ENCODE measurements at places on chromosomes 3 and 15. TPM values are rescaled to one million over a fixed set of nuclear protein-coding genes. Genes with fewer than 3 reads are reported as not detected.

Gene GABRR3
- total RNA-seq = not detected

GRCh38 chr3:138947495-138948121 lies 591 bp downstream of the FOXL2NB start:
- DNase-seq = no peak

Gene RBMS3
- 31.5 TPM for total RNA-seq

DNA sequence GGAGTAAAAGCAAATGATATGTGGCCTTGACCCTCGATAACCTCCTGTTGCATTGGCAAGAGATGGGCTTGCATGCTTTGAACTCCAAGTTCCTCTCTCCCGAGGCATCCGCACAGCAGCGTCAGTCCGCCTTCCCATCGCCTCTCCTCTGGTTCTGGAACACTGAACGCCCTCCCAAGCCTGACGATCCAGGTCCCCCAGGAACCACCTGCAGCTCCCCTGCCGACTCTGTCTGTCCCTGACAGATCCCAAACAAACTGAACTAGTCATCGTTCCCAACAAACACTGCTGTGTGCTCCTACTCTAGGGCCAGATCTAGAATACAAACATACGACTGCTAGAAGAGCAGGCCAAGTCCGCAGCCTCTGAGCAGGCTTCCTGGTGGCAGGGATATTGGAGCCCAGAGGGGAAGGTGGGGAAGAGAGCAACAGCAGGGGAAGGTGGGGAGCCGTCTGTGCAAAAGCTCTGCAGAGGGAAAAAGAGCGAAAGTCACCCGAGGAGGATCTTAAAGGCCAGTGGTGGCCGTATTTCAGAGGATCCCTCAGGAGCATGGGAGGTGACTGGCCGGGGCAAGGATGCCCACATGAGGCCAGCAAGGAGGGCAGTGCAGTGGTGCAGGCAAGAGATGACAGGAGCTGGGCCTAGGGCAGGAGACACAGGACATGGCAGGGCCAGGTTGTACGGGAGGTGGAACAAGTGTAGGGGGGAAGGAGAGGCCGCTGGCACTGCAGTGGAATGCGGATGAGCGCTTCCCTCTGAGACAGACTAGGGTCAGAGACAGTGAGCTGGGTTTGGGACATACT lies 50.8 kb downstream of the PCSK6 start:
- no peak for DNase-seq

- DNase-seq = no peak
These were observed 134.8 kb upstream of the IGF1R start for GRCh38 chr15:98513428-98513986.

Gene TRA2B
- 117 TPM for total RNA-seq

GRCh38 chr15:70964058-70964457 lies 71.4 kb downstream of the LRRC49 start:
- no peak for DNase-seq

DNA sequence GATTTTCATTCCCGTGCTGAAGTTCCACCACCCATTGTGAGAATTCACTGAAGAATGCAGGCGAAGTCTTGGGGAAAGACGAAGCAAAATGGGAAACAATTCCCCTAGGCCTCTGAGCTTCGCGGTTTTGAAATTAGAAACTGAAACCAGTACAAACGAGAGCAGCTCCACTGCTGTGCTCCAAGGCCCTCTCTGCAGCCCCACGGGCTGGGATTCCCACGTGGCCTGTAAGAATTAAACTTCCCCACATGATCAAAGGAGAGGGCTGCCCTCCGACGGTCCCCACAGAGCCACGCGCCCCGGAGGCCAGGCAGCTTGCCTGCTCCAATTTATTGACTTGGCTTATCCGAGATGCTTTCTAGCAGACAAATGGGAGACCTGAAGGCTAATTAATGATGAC lies 144.0 kb downstream of the GREM1 start:
- peak; percentile 37 for DNase-seq

GRCh38 chr3:17850448-17850847 lies 108.0 kb upstream of the TBC1D5 start:
- DNase-seq = no peak

GRCh38 chr3:135014566-135014965 lies 219.5 kb downstream of the EPHB1 start:
- no peak for DNase-seq

DNA sequence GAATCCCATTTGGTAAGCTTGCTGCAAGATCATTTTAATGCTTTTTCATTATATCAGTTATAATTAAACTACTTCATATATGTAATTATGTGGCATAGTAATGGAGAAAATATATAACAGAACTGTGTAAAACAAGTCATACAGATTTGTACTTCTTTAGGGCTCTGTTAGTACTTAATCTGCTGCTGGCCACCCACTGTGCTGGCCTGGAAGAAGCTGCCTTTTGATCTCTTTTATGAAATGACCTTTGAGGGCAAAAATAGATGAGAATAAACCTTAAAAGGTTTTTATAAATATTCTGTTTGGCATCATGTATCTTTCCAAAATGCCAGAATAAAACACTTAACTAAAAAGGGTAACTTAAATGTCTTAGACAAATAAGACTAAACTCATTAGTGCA lies 262.9 kb downstream of the ZIC1 start:
- no peak for DNase-seq

DNA sequence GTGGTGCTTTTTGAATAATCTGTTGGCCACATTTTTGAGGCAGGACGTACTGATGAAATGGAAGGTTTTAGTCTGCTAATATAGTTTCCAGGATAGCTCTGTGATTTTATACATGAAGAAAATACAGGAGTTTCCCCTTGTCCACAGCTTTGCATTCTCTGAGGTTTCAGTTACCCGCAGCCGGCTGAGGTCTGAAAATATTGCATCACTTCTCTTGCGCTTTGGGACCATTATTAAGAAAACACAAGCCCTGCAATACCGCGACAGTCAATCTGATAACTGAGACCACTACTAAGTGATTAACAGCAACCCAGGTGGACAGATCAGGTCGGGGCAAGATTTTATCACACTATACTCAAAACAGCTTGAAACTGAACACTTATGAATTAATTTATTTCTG lies 33.0 kb downstream of the BLM start:
- no peak for DNase-seq

Gene SLC38A3
- 0.67 TPM for total RNA-seq

- DNase-seq = peak; percentile 58
These were observed 64.6 kb downstream of the STAC start for GRCh38 chr3:36444909-36445308.

DNA sequence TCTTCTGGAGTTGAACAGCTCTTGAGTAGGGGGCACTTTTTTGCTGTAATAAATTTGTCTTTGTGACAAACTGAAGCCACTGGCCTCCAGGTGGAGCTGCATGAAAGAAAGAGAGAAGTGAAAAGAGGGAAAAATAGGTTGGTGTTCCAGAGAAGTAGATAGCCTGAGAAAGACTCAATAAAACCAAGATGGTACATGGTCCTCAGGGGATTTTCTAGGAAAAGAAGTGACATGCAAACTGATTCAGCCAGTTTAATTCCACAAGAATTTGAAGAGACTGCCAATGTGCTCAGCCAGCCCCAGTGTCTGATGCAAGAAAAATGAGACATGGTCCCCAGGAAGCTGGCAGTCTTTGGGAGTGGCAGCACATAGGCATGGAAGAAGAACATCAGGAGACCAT lies 152.7 kb downstream of the CD47 start:
- DNase-seq = peak; percentile 46

Gene PLCB2
- total RNA-seq = 0.59 TPM

DNA sequence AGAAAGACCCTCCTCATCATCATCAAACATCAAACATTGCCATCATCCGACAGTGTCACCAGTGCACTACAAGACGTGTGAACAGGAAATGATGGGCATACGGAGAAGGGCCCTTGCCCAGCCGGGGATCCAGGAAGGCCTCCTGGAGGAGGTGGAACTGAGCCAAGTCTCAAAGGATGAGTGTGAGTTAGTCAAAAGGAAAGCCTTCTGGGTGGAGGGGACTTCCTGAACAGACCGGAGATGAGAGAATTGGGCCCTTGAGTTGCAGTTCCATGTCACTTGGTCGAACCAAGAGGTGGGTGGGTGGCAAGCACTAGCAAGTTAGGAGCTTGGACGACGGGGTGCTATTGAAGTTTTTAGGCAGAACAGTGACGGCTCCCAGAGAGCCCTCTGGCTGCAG lies 8.5 kb downstream of the SEMA4B start:
- no peak for DNase-seq

DNA sequence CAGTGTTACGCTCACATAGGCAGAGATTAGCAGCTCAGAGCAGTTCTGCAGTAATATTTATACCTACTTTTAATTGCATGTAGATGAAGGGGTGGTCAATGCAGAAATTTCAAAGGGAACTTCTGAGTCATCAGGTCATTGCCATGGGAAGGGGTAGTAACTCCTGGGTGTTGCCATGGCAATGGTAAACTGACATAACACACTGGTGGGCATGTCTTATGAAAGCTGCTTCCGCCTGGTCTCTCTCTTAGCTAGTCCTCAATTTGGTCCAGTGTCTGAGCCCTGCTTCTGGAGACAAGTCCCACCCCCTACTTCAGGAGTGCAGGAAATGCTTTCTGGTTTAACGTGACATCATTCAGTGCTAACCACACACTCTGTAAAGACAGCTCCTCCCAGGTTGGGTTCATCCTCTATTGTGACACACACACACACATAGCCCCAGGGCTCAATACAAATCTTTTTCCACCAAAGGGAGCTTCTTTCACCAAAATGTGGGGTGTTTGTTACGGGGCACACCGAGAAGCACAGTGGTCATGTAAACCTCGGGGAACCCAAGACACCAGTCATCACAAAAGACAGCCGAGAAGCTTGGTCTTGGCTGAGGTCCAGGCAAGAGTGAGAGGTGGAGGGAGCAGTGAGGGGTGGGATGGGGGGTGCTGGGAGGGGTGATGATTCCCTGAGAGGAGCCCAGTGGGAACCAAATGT lies 74.5 kb downstream of the TLE3 start:
- DNase-seq = peak; percentile 89

Gene MTHFS
- 31.3 TPM for total RNA-seq

Gene BTLA
- not detected for total RNA-seq

DNA sequence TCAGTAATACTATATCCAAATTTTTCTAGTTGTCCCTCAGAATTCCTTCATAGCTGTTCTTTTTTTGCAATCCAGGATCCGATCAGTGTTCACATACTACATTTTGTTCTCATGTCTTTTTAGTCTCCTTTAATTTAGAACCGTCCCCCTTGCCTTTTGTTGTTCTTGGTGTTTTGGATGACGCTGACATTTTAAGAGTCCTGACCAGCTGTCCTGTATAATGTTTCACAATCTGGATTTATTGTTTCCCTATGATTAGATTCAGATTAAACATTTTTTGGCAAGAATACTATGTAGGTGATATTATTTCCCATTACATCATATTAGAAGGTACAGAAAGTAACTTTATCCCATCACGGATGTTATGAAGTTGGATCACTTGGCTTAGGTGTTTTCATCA lies 11.4 kb downstream of the TUBGCP4 start:
- no peak for DNase-seq

Gene DIPK2A
- 52.0 TPM for total RNA-seq

DNA sequence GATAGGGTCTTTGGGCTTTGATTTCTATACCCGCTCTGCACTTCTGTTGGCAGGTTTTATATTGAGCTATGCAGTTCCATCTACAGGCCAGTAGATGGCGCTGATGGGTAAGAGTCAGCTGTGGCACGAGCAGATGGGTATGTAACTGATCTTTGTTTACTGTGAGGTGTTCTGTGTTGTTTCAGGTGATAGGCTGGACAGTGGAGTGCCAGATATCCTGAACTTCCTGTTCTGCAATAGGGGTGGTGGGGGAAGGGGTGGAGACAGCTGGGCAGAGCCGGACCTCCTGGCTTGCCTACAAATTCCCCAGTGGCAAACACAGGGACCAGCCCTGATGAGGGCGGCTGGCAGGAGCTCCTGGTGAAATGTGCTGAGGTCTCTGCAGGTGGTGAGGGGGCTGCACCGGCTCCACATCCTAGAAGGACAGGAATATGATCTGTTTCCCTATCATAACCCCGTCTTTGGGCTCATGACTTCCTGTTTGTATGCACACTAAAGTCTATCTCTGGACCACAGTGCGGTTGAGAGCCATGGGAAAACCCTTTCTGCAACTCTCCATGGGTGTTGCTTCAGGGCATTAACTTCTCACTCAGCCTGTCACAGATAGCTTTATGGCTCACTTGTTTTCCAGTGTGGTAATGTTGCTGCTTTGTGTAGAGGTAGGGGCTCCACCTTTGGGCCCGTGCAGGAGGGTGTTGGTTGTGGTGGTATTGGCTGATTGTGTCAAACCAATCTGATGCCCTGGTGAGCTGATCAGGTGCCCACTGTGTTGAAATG lies 13.4 kb upstream of the FAM98B start:
- peak; percentile 46 for DNase-seq

- peak; percentile 43 for DNase-seq
These were observed 5.1 kb upstream of the SLC25A38 start for GRCh38 chr3:39378088-39378487.

Gene P2RY14
- total RNA-seq = not detected

All from mammary epithelial cell (primary cell).